ENCODE measurements at places on chromosomes 6 and 20.

DNA sequence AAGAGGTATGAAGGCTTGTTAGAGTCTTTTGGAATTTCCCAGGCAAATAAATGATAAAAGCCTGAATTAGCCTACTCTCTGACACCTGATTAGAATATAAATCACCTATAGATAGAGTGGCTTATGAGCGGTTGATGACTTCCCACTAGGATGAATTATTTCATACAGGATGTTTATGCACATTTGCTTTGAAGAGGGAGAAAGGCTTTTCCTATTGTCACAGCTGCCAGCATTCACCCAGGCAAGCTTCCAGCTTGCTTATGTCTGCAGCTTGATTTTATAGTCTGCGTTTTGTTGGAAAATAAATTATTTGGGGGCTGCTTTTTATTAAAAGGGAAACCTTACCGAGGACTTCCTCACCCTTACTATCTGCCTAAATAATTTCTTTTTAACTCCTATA is 51.3 kb upstream of the EIF2S2 start:
- no peak for DNase-seq

GRCh38 chr6:37731888-37732287 is 34.2 kb upstream of the MDGA1 start:
- no peak for DNase-seq

DNA sequence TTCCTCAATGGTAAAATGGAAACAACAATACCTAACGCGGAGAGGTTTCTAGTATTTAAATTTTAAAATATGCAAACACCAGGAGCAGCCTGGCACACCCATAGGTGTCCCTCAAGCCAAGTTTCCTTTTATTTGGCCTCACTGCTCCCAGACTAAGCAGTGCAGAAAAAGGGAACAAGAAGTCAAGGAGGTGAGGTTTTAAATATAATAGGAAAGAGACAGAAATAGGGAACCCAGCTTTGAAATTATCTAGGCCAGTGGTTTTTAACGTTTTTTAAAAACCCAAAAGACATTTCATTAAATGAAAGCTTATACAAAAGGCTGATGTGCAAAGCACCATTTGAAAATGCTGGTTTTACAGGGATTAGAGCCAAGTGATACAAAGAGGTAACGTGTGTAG is 109.6 kb downstream of the SLC22A3 start:
- DNase-seq: no peak

DNA sequence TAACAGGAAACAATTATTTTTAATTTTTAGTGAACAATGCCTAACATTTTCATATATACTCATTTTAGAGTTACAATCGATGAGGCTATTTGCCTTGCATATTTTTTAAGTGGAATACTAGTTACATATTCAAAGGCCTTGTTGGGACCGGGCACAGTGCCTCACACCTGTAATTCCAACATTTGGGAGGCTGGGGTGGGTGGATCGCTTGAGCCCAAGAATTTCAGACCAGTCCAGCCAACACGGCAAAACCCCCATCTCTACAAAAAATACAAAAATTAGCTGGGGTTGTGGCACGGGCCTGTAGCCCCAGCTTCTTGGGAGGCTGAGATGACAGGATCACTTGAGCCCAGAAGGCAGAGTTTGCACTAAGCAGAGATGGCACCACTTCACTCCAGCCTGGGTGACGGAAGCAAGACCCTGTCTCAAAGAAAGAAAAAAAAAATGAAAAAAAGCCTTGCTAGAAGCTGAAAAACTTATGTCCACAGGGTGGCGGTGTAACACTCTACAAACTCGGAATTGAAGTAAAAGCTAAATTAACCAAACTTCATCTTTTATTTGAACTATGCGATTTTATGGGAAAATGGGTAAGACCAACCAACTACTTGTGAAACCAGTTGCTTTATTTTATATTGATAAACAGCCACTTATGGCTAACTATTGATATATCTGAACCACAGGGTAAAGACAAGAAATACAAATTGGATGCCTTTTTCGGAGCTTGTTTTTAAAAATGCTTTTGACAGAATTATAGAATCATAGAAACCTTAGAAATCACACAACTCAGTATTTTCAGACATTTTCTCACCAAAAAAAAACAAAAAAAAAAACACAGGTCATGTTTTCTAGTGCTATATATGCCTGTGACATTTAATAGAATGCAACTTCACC is 24.1 kb upstream of the ROS1 start:
- peak; percentile 53 for DNase-seq

GRCh38 chr20:37850724-37851355 is 52.1 kb upstream of the VSTM2L start:
- no peak for DNase-seq

DNA sequence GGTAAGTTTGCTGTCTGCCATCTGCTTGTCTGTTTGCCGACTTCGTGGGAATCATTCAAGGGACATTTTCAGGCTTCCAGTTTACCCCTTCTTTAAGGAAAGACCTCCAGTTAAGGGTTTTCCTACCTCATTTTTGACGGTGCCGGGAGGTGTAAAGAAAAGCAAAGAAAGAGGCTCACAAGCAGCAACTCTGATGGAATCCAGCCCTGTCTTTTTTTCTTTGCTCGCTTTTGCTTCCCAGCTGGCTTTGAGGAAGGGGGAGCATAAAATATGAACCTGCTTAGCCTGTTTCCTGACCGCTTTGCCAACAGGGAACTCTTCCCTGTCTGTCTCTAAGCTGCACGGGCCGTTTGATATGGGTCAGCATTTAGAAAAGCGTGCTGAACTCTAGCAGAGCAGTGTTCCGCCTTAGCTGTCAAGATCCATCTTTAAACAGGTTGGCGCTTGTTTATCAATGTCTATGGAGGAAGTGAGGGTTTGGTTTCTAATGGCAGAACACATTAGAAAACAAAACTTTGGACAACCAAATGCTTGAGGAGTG is 13.8 kb downstream of the SYTL3 start:
- no peak for DNase-seq

GRCh38 chr6:73774311-73774774 is 78.3 kb downstream of the CD109 start:
- no peak for DNase-seq

DNA sequence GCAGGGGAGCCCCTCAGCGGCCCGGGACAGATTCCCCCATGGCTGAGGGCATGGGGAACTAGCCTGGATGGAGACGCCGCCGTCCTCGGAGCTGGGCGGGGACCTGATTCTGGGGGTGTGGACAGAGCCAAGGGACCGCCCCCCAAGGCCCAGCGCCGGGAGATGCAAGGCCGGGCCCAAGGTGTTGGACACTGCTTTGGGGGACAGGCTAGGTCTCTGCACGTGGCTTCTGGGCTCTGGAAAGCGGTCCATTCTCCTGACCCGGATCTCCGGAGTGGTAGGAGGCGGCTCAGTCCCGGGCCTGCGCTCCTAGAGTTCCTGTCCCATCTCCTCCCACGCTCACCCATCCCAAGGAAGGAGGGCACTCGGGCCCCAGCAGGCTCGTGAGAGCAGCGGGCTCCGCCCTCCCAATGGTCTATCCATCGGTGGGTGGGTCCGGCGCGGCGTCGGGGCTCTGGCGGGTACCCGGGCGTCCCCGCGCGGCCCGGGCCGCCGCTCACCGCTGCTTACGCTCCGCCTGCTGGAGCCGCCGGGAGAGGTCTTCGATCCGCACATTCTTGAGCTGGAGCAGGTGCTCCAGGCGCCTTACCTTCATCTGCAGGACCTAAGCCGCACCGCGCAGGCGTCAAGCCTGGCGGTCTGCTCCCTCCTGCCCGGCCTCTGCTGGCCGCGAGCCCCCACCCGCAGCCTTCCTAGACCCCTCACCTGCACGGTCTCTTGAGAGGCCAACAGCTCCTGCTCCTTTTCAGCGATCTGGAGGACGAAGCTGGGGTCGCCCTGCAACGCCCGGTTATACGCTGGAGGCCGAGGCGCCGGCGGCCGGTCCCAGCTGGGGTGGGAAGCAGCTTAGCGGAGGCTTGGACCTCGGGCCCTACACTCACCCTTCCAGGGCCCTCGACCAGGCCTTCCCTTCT is 3.3 kb downstream of the SPEF1 start:
- no peak for DNase-seq

- no peak for DNase-seq
These were observed 120.8 kb downstream of the EDN1 start for GRCh38 chr6:12410946-12411345.

DNA sequence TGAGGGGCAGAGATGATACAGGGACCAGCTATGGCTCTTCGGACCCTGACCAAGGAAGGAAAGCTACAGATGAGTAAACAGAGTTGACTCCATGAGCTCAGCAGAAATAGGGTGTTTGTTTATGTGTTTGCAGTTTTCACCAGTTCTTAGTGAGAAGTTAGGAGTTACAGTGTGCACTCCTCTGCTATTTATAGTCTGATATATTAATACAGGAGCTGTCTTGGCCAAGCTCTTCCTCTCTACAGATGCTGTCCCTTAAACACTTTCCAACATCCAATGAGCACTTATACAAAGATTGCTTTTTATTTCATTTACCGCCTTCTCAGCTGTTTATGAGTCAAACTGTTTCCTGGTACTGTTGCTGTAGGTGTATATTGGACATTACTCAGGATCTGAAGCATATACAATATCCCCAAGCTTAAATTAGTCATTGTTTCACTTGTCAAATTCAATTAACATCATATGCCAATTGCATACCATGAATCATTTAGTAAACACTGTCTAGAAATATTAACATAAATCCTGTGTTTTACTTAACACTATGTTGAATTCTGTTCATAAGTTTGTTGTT is 618.0 kb downstream of the PRKN start:
- DNase-seq: no peak

GRCh38 chr6:3195695-3196497 is 31.6 kb downstream of the TUBB2B start:
- no peak for DNase-seq

Measured in NCI-H1417 treated with DMSO at 0.1 percent for 48 hours (cell line).